Lung (tissue), 17 donors: ENCODE measurements at places on chromosomes 11 and 22. TPM values are rescaled to one million over a fixed set of nuclear protein-coding genes. Genes with fewer than 3 reads are reported as not detected.

- DNase-seq, result peak; percentile 54
These were observed at the start of gene SLC5A1 for GRCh38 chr22:32042924-32043323. SLC5A1 (plus strand) TSS chr22:32043261; CDS start chr22:32043282, 21 bp downstream.

DNA sequence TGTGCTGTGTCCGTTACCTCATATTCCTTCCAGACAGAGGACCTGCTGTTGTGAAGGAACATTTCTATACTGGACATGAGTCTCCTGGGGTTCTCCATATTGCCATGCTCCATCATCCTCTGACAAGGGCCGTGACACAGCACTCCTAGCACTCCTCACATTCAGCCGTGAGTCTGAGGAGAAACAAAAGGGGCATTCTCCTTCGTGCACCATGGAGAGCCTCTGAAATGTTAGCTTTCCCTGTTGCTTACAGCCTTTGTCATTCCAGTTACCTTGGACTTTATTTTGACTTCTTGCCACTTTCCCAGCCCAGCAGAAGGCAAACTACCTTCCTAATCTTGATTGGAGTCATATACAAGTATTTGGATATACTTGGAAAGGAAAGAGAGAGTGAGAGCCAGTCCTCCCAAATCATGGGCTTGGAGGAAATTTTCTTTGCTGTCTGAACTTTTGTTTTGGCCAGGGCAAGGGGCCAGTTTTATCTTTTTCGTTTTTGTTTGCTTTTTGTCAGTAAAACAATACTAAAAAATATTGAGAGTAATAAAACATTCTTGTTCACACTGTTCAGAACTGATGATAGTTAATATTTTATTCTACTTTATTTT is 29.1 kb upstream of the TECTA start:
- DNase-seq, result no peak

GRCh38 chr22:49880281-49880680 is 26.6 kb downstream of the ZBED4 start:
- DNase-seq, result no peak

The CCT8L2 gene
- not detected for total RNA-seq

The APOL5 gene
- not detected for total RNA-seq

The LUZP2 gene
- total RNA-seq, result 8.8 TPM

The PPP2R5B gene
- total RNA-seq, result 27.8 TPM
